ENCODE measurements at places on chromosomes 11 and 22.

GRCh38 chr11:8828580-8829361 is 82.2 kb upstream of the AKIP1 start:
- DNase-seq: peak; percentile 26

- no peak for DNase-seq
Observed at GRCh38 chr11:109993786-109994185, 99.4 kb upstream of the ZC3H12C start.

GRCh38 chr11:113670831-113671215 is 35.3 kb downstream of the TMPRSS5 start:
- no peak for DNase-seq

- DNase-seq: no peak
Observed at GRCh38 chr11:116422956-116423600, 349.7 kb downstream of the BUD13 start.

DNA sequence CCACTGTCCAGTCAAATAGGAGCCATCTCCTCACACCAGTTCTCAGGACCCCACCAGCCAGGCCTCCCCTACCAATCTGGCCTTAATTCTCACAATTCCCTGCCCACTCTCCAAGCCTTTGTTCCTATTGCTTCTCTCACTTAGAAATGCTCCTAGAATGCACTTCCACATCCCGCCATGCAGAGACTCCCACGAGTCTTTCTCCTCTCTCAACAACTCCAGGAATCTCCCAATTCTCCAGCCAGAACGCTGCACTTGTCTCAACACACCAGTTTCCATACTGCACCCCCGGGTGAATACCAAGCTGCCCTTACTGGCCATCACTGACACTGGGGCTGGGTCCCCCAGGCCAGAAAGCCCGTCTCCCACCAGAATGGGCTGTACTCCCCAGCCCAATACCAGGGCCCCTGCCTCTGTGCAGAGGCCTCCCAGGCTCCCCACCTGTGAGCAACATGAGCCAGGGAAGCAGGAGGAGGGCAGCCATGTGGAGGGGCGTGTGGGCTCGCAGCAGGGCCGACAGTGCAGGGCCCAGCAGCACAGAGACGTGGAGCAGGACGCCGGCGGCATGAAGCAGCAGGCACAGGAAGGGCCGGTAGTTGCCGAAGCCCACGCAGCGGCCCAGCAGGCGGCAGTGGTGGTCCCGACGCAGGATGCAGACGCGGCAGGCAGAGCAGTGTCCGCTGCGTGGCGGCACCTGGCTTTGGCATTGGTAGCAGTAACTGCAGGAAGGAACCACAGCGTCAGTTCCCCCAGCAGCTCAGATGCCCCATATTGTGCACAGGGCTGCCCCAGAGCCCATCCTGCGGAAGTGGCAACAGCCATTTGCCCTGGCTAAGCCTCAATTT is 2.4 kb downstream of the ZDHHC24 start:
- peak; percentile 43 for DNase-seq

DNA sequence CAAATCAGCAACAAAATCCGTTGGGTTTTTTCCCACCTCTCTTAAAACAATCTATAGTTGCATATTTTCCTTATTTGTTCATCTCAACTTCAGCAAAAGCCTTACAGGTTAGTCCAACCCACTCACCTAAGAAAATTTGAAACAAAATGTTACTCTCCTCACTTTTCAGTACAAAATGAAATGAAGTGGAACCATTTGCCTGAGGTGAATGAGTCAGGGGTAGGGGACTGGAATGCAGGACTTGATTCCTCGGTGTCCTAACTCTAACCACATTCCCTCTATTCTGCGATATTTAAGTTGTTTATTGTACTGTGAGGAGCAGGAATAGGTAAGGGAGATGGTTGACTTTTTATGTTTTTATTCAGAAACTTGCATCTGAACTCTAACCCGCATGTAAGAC is 16.4 kb downstream of the ATP5MG start:
- no peak for DNase-seq

DNA sequence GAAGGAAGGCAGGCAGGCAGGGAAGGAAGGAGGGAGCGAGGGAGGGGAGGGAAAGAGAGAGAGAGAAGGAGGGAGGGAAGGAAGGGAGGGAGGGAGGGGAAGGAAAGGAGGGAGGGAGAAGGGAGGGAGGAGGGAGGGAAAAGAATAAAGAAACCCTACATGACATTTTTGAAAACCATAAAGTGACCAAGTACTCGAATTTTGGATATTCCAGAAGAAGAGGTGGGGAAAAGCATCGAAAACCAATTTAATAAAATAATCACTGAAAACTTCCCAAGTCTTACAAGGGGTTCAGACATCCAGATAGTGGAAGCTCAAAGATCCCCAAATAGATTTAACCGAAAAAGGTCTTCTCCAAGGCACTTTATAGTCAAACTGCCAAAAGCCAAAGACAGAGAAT is 11.7 kb downstream of the GDPD4 start:
- no peak for DNase-seq

DNA sequence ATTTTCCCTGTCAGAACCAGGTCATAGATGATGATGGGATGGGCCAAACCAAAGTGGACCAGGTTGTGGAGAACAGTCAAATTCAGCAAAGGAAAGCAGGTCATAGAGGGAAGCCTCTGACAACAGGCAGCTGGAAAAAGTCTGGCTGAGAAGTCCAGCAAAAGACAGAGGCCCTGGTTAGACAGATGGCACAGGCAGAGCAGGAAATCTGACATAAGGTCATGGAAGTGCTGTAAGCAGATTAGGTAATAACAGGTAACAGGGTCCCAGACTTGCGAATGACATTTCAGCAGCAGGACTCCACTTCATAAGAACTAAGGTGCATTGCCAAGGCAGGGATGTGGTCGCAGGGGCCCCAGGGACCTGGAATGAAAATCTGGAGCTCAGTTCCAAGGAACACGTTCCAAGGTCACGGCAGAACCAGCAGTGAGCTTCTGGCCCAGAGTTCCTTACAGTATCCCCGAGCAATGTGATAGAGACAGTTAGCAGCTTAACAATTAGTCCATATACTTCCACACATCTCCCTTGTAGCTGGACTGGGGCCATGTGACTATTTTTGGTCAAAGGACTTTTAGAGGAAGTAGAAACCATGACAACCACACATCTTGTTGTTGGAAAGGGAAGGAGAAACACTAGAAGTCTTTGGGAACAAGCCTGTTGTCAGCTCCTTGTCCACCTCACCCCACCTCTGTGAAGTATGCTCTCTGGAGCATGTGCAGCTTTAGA is 75.4 kb downstream of the ME3 start:
- DNase-seq: peak; percentile 81

DNA sequence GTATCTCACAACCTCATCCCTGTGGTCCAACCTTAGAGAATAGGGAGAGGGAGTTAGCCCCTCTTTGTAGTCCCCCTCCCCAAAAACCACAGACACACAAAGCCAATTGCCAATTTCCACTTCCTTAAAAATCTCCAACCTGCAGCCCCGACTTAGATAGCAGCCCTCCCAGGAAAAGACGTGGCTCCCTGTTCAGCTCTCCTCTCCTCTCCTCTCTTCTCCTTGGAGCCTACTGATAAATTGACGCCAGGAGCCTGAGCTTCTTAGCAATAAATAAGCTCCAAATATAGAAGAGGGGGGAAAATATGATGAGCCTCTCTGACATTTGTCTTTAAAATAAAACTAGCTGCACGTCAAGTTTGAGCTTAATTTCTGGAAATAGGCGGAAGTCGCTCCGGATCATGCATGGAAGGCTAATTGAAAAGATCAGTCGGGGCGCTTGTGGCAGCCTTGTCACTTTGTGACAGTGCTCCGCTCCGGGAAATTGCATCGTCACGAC is 7.3 kb downstream of the PAX6 start:
- DNase-seq: no peak

DNA sequence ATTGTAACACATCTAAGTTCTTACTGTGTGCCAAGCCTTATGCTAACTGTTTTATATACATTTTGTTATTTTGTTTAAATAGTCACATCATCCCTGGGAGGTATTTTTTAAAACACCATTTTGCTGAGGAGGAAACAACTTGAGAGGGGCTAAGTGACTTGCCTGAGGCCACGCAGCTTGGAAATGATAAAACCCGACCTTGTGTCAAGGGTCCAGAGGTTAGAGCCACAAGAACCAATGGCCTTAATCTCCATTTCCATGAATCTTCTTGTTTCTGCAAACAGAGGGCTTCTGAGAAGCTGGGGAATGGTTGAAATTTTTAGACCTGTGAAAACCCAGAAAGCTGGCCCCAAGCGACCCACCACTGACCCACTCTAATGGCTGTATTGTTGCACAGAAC is 16.7 kb downstream of the ABTB2 start:
- no peak for DNase-seq

DNA sequence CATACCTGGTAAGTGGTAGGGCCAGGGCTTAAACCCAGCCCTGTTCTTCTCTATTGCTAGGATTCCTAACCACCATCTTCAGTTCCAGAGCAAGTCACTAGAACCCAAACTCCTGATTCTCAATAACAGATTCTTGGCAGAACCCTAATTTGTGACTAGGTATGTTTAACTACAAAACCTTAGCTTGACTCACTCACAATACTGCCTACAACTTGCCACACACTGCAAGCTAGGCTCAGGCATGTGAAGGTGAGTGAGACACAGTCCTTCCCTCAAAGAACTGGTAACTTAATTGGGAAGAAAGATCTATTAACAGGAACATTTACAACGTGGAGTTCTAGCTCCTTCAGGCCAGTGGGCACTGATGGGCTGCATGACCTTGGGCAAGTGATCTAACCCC is 14.5 kb upstream of the AMOTL1 start:
- DNase-seq: no peak

DNA sequence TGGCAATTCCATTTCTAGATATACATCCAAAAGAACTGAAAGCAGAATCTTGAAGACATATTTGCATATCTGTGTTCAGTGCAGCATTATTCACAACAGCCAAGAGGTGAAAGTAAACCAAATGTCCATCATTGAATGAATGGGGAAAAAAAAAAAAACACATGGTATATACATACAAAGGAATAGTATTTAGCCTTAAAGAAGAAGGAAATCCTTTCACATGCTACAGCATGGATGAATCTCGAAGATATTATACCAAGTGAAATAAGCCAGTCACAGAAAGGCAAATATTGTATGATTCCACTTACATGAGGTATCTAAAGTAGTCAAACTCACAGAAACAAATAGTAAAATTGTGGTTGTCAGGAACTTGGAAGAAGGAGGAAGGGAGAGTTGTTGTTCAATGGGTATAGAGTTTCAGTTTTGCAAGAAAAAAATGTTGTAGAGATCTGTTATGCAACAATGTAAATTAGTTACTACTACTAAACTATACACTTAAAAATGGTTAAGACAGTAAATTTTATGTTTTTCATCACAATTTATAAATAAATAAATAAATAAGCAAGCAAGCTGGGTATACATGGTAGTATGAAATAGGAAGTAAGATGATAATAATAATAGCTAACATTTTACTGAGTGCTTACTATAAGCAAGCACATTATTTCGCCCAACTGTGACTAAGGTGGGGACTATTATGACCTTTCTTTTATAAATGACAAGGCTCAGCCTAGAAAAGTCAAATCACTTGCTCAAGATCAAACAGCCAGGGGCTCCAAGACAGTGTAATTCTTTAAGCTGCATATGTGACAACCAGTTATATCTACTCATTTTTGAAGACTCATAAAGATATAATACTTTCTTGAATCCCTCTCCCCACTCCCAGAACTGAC is 50.0 kb downstream of the FAM168A start:
- DNase-seq: no peak

- DNase-seq: no peak
Observed at GRCh38 chr11:74485868-74486267, 7.7 kb downstream of the LIPT2 start.

GRCh38 chr11:76688146-76688545 is 17.6 kb upstream of the LRRC32 start:
- DNase-seq: no peak

GRCh38 chr11:109222761-109223160 is 199.2 kb upstream of the C11orf87 start:
- DNase-seq: no peak

DNA sequence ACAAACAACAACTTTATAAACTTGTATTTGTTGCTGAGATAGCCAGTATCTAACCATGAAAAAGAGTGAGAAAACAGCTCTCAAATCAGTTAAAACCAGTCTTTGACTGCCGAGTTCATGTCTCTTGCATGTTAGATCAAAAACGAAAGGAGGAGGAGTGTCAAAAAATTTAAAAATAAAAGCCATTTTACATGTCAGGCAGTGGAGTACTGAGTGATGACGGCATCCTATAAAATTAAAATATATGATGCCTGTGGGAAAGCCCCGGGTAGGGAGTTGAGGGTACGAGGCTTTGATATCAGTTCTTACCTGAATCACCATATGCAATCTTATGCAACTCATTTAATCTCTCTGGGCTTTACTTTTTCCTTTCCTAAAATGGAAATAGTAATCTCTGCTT is 117.3 kb downstream of the ETS1 start:
- no peak for DNase-seq

DNA sequence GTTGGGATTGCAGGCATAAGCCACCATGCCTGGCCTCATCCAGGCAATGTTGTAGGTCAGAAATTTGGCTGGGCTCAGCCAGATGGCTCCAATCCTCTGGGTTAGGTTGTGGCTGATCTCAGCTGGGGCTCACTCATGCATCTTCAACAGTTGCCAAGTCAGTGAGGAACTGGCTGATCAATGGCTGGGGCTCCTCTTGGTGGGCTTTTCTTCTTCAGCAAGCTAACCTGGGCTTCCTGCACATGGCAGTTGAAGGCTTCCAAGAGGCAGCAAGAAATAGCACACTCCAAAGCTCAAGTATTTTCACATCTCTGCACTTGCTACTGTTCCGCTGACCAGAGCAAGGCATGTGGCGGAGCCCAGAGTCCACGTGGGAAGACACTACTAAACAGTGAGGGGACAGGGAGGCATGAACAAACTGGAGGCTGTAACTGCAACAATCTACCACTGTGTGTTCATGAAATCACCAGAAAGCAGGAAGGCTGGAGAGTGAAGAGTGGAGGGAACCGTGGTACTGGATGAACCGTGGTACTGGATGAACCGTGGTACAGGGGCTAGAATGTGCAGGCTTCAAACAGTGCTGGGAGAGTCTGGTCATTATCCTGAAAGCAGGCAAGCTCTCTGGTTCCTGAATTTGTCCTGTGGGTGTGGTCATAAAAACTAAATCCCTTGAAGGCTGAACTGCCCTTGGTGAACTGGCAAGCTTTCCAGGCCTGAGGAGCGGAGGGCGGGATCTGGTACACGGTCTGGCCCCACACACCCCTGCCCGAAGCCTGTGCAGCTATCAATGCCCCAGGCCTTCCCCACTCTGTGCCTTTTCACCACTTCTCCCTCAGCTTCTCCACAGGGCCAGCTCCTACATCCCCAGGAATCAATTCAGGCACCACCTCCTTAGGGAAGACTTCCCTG is 20.2 kb downstream of the CHST1 start:
- DNase-seq: no peak

DNA sequence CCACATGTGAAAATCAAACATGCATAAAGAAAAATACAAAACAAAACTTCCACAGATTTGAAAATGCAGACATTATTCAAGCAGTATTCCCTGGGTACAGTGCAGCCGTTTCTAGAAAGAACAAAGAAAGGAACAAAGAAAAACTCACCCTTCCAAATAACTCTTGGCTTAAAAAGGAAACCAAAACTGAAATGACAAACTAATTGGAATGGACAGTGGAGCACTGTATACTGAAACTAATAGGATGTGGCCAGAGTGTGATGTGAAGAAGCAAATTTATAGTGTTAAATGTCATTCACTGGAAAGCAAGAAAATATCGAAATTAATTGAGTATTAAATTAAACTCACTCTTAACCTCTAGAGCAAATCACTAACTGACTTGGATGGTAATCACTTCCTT is 55.4 kb downstream of the QSER1 start:
- no peak for DNase-seq

All from Kasumi-1 (cell line).